ENCODE measurements at places on chromosomes 13 and 19. TPM values are rescaled to one million over a fixed set of nuclear protein-coding genes. Genes with fewer than 3 reads are reported as not detected.

ZNF726 gene
- total RNA-seq, result 0.80 TPM

MBD3L2 gene
- total RNA-seq, result not detected

LRRC4B gene
- not detected for total RNA-seq

TNFRSF19 gene
- 40.5 TPM for total RNA-seq

CLC gene
- 0.36 TPM for total RNA-seq

EHD2 gene
- 0.27 TPM for total RNA-seq

TSPAN16 gene
- not detected for total RNA-seq

GRCh38 chr13:106182404-106182803 is 353.1 kb downstream of the EFNB2 start:
- no peaks in the 10 kb centered on the region for H3K27me3 ChIP-seq
- H3K4me3 ChIP-seq, result no peak overlapping the region
- no peak for DNase-seq
- H3K4me1 ChIP-seq, result no peaks in the 10 kb centered on the region
- no peaks in the 10 kb centered on the region for H3K36me3 ChIP-seq

DNA sequence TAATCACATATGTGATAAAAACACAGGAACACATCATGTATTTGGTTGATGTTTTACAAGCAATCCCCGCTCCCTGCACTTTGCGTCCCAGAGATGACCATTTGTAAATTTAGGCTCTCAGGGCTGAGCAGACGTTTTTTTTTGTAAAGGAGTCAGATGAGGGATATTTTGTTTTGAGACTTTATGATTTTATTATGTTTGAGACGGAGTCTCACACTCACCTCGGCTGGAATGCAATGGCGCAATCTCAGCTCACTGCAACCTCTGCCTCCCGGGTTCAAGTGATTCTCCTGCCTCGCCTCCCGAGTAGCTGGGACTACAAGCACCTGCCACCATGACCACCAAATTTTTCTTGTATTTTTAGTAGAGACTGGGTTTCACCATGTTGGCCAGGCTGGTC is 1.4 kb downstream of the TLE6 start:
- no peak for DNase-seq
- H3K27me3 ChIP-seq, result no peaks in the 10 kb centered on the region
- no peak overlapping the region for H3K27ac ChIP-seq
- no peaks in the 10 kb centered on the region for H3K36me3 ChIP-seq
- H3K4me1 ChIP-seq, result peaks cover 17% of the 10 kb centered on the region
- no peak overlapping the region for H3K4me3 ChIP-seq

GRCh38 chr13:111139873-111140561 is 24.9 kb downstream of the ARHGEF7 start:
- no peaks in the 10 kb centered on the region for H3K36me3 ChIP-seq
- H3K4me1 ChIP-seq, result no peaks in the 10 kb centered on the region
- H3K27ac ChIP-seq, result no peak overlapping the region
- H3K4me3 ChIP-seq, result no peak overlapping the region

GRCh38 chr19:50461066-50461875 is 15.0 kb upstream of the EMC10 start:
- peak; percentile 53 for DNase-seq
- H3K27ac ChIP-seq, result peak overlapping the region; percentile 73
- peaks cover 20% of the 10 kb centered on the region for H3K4me1 ChIP-seq
- H3K27me3 ChIP-seq, result no peaks in the 10 kb centered on the region

DNA sequence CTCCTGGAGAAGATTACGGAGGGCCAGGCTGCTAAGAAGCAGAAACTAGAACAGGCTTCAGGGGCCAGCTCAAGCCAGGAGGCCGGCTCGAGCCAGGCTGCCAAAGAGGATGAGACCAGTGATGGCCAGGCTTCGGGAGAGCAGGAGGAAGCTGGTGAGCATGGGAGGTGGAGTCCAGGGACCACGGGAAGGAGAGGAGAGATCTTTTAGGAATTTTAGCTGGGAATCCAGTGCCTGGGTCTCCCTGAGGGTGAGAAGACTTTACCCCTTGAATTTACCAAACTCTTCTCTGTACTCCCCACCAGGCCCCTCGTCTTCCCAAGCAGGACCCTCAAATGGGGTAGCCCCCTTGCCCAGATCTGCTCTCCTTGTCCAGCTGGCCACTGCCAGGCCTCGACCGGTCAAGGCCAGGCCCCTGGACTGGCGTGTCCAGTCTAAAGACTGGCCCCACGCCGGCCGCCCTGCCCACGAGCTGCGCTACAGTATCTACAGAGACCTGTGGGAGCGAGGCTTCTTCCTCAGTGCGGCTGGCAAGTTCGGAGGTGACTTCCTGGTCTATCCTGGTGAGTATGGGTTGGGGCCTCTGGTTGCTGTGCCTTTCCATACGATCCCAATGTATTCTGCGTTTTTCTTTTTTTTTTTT is 824 bp downstream of the TSEN34 start:
- peaks cover 4% of the 10 kb centered on the region for H3K36me3 ChIP-seq
- no peak for DNase-seq
- peaks cover 14% of the 10 kb centered on the region for H3K4me1 ChIP-seq
- no peaks in the 10 kb centered on the region for H3K27me3 ChIP-seq
- H3K4me3 ChIP-seq, result peak overlapping the region; percentile 95

GRCh38 chr13:47049276-47049989 is 152.6 kb upstream of the HTR2A start:
- H3K4me1 ChIP-seq, result no peaks in the 10 kb centered on the region
- no peak overlapping the region for H3K4me3 ChIP-seq
- no peak overlapping the region for H3K27ac ChIP-seq
- DNase-seq, result no peak
- no peaks in the 10 kb centered on the region for H3K27me3 ChIP-seq

Data from GM12878 (cell line).